ENCODE measurements at places on chromosomes 7 and 10. TPM values are rescaled to one million over a fixed set of nuclear protein-coding genes. Genes with fewer than 3 reads are reported as not detected.

DNA sequence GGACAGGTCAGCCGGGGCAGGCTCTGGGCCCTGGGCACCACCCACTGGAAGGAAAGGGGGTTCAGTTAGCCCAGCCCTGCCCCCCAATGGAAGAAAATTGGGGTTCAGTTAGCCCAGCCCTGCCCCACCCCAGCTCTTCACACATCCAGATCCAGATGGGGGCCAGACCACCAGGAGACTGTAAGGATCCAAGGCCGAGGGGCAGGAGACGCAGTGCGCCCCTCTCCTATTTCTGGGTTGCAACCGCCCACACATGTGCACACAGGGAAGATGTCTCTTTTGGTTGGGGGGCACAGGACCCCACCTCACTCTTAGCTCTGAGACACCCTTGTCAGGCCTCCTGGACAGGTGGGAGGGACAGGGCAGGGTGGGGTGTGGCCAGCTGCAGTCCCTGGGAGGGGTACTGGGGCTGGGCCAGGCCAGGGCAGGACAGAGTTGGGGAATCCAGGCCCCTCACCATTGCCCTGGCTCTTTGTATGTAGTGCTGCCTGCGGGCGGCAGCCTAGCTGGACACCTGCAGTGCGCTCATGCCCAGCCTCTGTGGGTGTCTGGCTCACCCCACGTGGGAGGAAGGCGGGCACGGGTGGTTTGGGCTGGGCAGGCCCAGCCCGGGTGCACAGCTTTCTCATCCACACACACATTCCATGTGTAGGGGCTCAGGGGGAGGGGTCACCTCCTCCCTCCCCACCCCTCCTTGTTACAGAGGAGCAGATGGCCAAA lies 141.2 kb downstream of the LHPP start:
- DNase-seq = no peak

DNA sequence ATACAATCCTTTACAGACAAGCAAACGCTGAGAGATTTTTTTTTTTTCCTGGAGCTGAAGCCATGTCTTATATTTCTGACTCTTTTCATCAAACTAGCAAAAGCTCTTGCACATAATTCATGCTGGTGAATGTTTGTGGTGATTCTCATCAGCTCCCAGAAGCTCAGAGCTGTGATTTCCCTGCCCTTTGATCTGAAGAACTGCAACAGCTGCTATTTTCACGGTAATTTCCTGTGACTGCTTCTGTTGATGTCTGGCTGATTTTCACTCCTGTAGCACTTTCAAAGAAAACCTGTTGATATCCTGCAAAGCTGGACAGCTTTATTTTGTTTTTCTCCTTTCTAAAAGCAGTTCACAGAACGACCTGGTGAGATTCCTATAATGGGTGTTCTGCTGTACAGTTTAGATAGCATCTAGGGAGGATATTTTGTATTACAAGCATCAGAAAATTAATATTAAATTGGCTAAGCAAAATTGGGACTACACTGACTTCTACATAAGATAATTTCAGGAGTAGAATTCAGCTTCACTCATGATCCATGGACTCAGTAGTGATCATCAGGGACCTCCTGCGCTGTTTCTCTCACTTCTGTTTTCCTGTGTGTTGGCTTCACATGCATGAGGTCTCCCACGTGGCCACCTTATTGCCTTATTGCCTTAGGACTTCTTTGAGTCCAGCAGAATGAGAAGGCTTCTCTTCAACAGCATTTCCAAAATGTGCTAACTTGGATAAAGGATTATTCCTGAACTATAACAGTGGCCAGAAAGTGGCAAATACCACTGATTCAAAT lies 1111.6 kb upstream of the SORCS1 start:
- DNase-seq = no peak

The PIK3AP1 gene
- 4.1 TPM for total RNA-seq

- DNase-seq = no peak
Measured at GRCh38 chr10:75073442-75073841, 38.0 kb upstream of the SAMD8 start.

DNA sequence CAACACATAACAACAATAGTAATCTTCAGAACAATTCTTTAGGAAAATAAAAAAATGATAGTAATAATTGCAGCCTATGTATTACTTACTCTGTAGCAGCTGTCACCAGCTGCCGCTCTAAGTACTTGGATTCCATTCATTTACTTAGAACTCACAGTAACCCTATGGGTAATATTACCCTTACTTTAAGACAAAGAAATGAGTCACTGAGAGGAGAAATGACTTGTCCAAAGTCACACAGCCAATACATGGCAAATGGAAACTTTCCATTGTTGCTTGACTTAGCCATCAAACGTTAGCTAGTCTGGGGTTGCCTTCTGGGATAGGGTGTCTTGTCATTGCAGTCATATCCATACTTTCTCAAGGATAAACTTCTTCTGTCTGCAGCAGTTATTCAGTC lies 3.6 kb downstream of the CCNY start:
- peak; percentile 38 for DNase-seq

GRCh38 chr7:77727936-77728701 lies 31.9 kb downstream of the RSBN1L start:
- DNase-seq = no peak

DNA sequence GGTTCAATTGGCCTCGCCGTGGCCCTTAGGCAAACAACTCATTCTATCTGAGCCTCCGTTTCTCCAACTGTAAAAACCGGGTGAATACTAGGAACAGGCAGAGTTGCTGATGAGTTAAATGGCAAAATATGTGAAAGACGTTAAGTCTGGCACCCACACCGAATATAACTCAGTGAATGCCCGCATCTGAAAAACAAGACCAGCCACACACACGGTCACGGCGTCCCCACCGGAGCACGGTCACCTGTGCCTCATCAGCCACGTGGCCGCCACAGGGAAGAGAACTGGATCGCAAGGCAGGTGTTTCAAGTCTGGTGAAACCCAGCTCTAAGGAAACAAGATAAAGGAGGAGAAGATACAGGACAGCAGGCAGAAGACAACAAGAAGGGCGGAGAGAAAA lies 20.4 kb downstream of the PRKAG2 start:
- no peak for DNase-seq

The AKR1C3 gene
- not detected for total RNA-seq

DNA sequence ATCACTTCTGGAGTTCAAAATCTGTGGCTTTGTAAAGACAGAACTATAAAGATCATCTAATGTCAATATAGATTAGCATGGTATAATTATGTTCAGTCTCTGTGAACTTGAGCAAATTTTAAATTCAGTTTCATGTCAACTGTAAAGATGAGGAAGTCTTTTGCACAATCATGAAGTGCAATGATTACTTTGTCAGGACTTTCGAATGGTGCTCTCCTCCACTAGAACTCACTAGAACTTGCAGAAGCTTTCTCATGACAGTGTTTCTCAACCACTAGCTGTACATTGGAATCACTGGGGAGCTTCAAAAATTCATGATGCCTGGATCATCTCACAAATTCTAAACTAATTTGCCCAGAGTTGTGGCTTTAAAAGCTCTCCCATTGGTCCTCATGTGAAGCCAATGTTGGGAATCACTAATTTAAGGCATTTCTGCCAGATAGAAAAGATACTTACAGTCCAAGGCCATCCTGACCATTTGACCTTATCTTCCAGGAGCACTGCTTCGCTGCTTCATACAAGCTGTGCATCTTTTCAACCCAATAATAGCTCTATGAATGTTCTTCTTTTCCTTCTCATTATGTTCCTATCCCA lies 12.9 kb downstream of the OR2AE1 start:
- no peak for DNase-seq

The CNNM1 gene
- total RNA-seq = 1.2 TPM

DNA sequence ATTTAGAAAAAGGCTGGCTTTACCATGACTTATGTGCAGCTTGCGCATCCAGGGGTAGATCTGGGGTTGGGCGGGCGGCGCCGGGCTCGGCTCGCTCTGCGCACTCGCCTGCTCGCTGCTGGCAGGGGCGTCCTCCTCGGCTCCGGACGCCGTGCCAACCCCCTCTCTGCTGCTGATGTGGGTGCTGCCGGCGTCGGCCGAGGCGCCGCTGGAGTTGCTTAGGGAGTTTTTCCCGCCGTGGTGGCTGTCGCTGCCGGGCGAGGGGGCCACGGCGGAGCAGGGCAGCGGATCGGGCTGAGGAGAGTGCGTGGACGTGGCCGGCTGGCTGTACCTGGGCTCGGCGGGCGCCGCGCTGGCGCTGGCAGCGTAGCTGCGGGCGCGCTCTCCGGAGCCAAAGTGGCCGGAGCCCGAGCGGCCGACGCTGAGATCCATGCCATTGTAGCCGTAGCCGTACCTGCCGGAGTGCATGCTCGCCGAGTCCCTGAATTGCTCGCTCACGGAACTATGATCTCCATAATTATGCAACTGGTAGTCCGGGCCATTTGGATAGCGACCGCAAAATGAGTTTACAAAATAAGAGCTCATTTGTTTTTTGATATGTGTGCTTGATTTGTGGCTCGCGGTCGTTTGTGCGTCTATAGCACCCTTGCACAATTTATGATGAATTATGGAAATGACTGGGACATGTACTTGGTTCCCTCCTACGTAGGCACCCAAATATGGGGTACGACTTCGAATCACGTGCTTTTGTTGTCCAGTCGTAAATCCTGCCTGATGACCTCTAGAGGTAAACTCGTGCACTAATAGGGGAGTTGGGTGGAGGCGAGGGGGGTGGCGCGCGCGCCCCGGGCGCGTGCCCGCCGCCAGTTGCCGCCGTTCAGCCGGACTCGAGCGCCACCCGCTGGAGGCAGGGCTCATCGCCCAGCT lies at the start of gene HOXA5:
Gene HOXA5, minus strand, starts transcription at position 659 of the 927 bp plus-strand sequence. Its CDS starts 74 bp downstream, at position 585.
- no peak for DNase-seq

The MBL2 gene
- not detected for total RNA-seq

The BLNK gene
- 0.16 TPM for total RNA-seq

The CFAP70 gene
- 0.51 TPM for total RNA-seq

DNA sequence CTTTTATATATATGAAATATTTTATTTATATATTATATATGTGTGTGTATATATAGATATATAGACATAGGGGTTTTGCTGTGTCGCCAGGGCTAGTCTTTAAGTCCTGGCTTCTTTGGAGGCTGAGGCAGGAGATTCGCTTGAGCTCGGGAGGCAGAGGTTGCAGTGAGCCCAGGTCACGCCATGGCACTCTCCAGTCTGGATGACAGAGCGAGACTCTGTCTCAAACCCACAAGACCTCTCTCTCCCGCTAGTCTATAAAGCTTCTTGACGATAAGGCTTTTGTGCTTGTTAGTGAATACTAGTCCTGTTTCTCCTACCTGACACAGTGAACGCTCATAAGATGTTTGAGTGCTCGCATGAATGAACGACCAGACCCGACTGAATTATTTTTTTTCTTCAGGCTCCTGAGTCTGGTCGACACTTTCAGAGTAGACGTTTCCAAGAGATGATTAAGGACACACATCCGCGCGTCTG lies 577 bp upstream of the DDX21 start:
- DNase-seq = peak; percentile 48

DNA sequence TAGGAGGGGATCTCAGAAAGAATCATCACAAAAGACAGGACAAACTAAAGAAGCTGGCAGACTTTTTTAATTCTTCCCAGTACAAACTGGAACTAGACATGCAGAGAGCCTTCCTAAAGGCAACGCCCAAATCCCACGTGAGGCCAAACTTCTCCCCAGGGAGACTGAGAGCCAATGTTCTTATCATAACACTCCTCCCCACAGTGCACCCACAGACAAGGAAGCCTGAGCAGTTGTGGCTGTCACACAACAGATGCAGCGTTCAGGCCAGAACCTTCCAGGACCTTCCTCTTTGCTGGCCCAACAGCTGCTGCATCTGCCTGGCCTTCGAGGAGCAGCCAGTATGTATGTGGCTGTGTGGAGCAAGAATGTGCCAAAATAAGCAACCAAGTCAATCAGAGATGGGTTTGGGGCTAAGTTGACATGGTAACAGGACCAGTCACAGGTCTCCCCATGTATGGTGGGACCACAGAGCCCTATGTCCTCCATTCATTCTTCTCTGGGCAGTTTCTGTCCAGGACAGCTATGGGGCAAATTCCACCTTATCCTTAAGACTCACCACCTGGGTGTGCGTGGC lies 34.9 kb downstream of the SRPK2 start:
- no peak for DNase-seq

The RARRES2 gene
- not detected for total RNA-seq

The TCERG1L gene
- total RNA-seq = not detected

The GIMAP4 gene
- 97.8 TPM for total RNA-seq

DNA sequence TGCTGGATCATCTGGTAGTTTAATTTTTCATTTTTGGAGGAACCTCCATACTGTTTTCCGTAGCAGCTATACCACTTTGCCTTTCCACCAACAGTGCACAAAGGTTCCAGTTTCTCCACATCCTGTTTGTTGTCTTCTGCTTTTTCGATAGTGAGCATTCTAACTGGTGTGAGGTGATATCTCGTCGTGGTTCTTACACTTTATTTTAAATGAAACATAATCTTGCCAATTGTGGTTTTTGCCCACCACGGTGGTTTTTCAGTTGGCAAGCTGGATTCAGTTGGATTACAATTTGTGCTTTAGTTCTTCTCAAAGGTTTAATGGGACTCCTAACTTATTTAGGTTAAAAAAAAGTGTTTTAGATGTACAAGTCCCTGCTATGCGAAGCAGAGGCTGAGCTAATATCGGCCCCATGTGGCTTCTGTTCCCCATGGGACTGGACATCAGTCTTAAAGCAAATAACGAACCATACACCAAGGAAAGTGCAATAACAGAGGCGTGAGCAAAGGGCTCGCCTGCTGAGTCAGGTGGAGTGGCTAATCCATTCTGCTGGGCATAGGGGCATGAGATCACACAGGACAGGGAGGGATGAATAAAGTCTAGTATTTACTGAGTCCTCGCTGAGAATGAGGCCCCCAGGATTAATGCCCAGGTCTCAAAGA lies 153.6 kb downstream of the AOAH start:
- DNase-seq = peak; percentile 33

The AGR2 gene
- total RNA-seq = not detected

DNA sequence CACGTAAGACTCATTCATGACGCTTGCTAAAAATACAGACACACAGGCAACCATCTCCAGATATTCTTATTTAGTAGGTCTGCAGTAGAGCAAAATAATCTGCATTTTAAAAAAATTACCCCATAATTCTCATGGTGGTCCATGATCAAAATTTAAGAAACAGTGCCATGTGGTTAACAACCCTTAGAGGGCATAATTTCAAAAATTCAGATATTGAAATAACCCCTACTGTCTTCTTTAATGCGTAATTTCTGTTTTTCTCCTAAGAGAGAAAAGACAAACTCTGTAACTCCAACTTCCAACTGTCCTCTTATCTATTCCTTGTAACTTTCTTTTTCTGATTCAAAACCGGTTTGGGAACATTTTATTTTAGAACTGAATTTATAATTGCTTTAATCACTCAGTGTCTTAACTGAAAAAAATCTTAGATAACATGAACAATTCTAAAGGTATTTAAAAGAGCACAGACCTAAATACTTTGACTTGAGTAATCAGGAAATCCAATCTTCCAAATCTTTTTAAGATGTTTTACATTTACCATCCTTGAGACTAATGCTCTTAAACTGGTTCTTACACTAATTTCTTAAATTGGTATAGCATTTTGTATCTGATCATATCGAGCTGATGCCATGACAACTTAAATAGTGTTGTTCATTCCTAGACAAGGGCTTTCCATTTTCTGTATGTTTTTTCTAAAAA lies 148.0 kb downstream of the GALNT11 start:
- DNase-seq = no peak

DNA sequence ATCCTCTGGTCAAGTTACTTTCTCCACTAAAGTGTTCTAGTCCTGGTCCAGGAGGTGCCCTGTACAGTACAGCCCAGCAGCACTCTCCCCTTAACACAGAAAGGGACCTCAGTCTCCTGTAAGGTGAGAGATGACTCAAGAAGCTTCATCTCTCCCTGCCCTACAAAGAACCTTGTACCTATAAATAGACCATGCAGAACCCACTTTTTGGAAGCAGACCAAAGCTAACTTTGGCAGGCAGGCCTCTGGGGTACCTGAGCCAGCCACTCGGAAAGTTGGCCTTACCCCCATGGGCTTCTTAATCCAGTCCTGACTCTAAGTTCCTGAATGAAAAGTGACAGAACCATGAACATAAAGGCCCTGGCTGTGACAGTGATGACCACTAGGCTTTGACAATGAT lies 454.8 kb downstream of the KCNMA1 start:
- no peak for DNase-seq

All from activated CD8-positive, alpha-beta T cell treated with anti-CD3 and anti-CD28 coated beads for 36 hours (primary cell).